ENCODE measurements at places on chromosomes 1 and 21.

- DNase-seq = no peak
Observed at GRCh38 chr21:45874716-45875415, 106.7 kb upstream of the COL6A1 start.

DNA sequence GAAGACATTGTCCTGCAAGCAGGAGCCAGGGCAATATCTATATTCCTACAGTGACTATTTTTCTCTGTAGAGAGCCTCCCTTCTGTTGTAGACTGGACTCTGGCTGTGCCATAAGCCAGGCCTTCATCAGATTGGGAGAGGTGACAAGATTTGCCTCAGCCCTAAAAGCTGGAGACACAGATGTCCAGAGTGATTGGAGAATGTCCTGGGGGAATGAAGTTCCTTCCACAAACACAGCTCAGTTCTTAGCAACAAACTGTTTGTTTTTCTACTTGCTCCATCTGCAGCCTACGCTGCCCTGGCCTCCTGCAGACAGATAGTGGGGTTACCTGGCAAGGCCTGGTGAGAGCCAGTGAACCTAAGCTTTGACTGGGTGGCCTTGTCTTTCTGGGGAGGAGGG, 29.9 kb upstream of the SNX27 start:
- DNase-seq = no peak

DNA sequence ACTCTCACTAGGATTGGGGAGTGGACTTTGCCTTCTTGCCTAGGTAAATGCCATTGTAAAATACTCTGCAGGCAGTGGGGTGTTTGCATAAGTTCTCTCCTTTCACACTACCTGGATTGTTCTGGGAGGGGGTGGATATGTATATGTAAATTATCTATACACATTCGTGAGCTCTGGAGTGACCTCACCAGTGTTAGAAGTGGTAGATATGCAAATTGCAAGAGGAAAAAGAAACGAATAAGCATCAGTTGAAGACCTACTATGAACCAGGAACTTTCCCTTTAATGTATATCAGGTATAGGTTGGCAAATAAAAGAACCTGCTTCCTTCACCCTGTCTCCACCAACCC, 1.5 kb upstream of the ARHGEF11 start:
- DNase-seq = no peak

- no peak for DNase-seq
Observed at GRCh38 chr1:173549813-173550212, 53.1 kb downstream of the SLC9C2 start.
